Activated effector memory CD4-positive, alpha-beta T cell treated with Interleukin-2 at 50 U/mL for 16 hours (primary cell): ENCODE measurements at places on chromosomes 5 and 9.

DNA sequence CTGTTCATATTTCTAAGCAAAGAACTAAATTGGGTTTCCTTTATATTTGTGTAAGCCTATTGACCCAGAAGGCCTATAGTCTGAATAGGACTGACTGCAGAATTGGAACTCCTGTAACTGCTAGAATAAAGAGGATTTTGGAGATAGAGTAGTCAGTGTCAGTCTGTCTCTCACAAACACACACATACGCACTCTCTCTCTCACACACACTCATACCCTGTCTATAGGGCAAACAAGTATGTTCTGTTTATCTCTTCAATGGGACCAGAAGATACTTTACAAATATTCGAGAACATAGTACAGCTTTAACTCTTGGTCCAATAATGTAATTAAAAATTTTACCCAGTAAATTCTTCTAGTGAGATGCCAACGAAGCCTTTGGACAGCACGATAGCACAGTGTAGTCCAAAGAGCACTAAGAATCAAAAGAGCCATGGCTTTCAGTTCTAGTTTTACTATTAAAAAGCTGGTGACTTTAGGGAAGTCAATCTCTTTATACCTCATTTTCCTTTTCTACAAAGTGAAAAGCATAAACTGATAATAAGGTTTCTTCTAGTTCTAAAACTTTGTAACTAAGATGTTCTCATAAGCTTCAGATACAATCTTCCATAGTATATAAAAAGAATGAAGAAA is 19.3 kb downstream of the ABHD17B start:
- DNase-seq = no peak

DNA sequence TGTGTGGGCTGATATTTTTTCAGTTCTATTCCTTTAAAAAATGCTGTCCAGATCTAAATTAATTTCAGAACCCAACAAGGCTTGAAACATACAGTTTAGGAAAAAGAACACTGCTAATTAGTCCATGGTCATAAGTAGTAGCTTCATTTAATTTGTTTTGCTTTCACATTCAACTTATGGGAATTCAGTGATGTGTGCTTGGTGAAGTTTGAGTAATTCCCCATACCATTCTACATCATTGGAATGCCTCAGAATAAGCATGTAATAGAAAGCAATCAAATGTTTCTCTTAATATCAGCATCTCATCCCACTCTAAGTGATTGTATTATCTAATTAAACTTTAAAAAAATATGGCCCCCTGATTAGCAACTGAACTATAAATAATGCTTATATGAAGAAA is 2.7 kb downstream of the CNTLN start:
- no peak for DNase-seq

- no peak for DNase-seq
Measured at GRCh38 chr5:56467176-56467717, 234.1 kb upstream of the ANKRD55 start.

DNA sequence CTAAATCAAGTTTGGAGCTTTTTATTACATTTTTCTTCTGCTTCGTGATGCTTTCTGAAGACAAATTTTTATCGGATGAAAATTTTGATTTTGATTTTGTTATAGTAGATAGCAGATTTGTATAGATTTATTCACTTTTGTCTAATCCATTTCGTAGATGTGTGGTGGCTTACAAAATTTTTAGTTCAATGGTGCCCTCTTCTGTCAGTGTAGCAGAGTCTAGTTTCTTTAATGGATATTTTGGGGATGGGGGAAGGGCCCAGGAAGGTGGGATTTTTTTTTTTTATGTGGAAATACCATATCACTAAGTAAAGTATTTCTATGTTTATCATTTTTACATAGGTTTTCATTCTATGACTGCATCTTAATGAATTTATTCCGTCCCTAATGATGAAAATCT is 259.9 kb upstream of the TARS1 start:
- DNase-seq = no peak

- DNase-seq = no peak
Measured at GRCh38 chr5:113295111-113295539, 139.7 kb downstream of the TSSK1B start.
